NCI-H187 (cell line): ENCODE measurements at places on chromosomes 4 and X.

- DNase-seq = no peak
These were observed 21.1 kb downstream of the RASSF6 start for GRCh38 chr4:73599182-73599581.

GRCh38 chrX:11342673-11343072 is 49.5 kb downstream of the AMELX start:
- no peak for DNase-seq

GRCh38 chr4:128155231-128155855 is 94.2 kb downstream of the LARP1B start:
- DNase-seq = no peak

- DNase-seq = no peak
These were observed 40.5 kb downstream of the BMP3 start for GRCh38 chr4:81071013-81071412.

DNA sequence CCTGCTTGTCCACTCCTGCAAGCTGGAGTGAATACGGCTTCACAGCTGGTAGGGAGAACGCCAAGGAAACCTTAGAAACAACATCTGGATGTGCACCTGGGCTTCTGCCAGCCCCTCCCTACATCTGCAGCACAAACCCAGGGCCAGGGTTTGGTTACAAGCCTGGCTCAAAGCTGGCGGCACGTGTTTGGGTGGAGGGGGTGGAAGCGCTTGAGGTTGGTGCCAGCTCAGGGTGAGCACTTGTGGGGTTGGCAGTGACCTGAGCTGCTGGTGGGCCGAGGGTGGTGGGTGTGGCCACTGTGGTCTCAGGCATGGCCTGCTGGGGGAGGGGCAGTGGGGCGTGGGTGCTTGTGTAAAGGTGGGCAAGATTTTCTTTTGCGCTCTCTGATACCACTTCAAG is 15.6 kb downstream of the ELF4 start:
- no peak for DNase-seq

DNA sequence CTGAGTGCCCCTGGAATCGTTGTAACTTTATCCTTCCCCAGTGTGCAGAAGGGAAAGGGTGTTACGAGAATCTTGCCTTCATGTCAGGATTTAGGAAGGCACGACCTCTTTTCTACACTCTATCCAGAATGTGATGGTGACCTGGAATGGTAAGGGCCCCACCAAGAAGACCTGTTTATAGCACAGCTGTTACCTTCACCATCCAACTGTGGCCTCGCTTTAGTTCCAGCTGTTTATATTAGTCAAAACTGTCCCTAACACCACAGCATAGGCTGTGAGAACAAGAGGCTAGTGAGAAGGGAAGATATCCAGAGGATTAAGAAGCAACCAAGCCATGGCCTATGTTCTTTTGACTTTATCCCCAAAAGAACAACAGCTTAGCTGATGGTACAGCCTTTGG is 28.0 kb downstream of the ARX start:
- DNase-seq = no peak

DNA sequence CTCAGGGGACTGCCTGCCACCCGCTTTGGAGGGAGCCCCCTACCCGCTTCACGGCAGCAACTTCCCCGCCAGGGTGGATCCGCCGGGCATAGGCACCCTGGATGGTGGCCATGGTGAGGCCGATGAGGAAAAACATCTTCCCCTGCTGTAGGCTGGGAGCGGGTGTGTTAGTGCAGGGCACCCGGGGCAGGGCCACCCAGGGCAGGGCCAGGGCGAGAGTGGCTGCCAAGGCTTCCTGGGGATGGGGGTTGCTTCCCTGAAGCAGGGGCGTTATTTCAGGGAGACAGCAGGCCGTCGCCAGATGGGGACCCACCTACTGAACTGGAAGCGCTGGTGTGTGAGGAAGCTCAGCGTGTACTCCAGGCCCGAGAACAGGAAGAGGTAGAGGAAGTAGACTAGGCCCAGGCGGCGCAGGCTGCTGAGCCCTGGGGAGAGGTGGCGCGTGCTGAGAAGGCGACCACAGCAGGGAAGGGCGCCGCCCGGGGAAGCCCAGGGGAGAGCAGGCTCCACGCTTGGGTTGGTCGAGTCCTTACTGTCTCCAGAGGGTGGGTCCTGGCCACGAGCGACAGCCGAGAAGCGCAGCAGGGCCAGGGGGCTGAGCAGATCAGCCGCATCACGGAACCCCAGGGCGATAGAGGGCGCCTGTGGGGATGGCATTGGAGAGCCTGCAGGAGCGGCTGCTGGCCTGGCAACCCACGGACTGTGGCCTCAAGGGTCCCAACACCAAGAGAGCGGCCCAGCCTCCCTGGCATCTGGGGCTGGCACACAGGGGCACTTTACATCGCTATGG is 31.5 kb downstream of the NOP14 start:
- DNase-seq = no peak

GRCh38 chrX:53305996-53306937 is 24.9 kb upstream of the IQSEC2 start:
- no peak for DNase-seq

DNA sequence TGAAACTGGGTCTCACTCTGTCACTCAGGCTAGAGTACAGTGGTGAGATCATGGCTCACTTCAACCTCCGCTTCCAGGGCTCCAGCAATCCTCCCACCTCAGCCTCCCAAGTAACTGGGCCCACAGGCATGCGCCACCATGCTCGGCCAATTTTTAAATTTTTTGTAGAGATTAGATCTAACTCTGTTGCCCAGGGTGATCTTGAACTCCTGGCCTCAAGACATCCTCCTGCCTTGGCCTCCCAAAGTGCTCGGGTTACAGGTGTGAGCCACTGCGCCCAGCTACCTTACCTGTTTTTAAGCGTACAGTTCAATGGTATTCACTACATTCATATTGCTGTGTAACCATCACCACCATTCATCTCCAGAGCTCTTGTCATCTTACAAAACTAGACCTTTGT is 41.5 kb downstream of the ING2 start:
- no peak for DNase-seq

GRCh38 chrX:107482046-107482445 is 32.6 kb downstream of the FRMPD3 start:
- no peak for DNase-seq

DNA sequence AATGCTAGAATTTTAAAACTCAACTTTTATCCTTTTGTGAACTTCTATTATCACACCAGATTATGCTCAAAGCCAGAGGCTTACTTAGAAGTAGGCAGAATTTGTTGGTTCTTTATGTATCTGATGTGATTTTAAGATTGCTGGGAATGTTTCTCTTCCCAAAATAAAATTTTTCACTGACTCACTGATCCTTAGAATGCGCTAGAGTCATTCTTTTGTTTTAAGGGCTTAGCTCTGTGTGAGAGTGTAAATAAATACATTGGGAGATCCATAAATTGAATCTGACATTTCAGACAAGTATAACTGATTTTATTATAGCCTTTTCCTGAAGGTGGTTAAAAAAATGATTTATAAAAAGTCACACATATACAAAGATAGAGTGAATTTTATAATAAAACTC is 101.3 kb downstream of the LARP1B start:
- no peak for DNase-seq

DNA sequence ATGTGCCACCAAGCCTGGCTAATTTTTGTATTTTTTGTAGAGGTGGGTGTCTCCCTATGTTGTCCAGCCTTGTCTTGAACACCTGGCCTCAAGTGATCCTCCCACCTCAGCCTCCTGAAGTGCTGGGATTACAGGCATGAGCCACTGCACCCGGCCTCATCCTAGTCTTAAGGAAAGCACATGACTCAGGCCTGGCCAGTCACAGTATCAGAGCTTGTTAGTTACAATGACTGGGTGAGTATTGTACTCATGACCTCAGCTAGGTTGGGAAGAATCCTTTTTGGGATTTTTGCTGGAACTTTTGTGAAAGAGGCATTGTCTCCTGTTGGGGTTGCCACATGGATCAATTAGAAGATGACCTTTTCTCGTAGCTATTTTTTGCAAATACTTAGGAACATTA is 292.8 kb downstream of the RAPGEF2 start:
- no peak for DNase-seq

DNA sequence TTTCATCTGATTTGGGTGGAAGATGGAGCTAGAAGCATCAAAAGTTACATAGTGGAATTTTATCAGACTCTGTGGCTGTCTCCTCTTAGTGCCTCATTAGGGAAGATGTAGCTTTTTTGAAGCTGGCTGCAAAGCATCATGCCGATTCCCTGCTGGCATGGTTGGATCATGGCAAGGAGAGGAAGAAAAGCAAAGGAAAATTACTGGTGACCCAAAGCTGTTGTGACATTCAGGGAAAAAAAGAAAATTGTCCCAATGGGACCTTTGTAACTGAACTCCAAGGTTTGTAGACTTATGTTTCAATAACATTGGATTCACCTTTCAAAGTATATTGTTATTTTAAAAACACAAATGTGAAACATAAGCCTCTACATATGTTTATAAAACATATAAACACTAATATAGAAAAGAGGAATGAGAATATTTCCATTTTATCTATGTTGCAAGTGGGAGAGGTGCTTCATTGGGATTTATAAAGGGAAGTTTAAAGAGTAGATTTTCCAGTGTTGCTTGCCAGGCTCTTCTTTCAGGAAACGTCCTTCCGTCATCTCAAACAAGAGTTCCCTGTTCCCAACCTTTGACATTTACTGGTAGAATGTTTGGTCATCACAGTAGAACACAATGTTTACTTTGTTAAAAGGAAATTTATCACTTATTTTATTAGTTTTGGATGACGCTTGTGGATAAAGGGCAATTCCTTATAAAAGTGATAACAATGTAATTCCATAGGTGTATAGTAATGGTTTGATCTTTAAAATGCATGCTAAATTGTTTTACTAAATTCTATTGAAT is 190.1 kb upstream of the GPRIN3 start:
- no peak for DNase-seq

- DNase-seq = no peak
These were observed 8.8 kb upstream of the MND1 start for GRCh38 chr4:153335665-153336064.

- no peak for DNase-seq
These were observed 140.9 kb upstream of the LCORL start for GRCh38 chr4:18162453-18162852.

GRCh38 chrX:101136235-101136634 is 38.2 kb downstream of the CENPI start:
- DNase-seq = no peak
